ENCODE measurements at places on chromosomes 6 and 20.

DNA sequence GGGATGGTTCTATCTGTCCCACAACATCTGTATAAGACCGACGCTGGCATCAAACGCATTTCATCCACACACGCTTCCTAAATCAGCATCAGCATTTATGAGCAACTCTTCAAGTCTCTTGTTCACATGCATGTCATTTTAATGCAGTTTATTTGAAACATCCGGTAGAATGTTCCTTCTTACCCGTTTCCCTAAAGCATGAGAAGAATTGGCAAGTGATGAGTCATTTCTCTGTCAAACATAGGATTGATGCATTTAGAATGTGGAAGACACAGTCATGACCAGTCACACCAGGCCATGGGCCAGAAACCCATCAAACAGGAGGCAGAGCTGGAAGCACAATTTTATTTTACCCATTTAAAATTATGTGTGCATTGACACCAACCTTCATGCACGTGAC lies 122.8 kb downstream of the UST start:
- DNase-seq = no peak

DNA sequence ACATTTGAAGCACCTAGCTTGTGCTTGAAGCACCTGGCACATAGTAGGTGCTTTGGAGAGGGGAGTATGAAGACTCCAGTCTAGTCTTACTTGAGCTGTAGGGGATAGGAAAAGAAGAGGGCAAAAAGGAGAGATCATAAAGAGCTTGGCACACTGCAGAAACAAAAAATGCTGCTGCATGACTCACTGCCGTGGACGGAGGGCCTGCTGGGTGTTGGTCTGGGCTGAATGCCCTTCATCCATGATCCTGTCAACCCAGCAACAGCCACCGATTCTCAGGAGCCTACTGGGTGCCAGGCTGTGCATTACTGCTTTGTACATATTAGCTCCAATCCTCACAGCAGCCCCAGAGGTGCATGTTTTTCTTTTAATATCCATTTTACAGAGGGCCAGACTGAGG lies 6.0 kb downstream of the PDYN start:
- DNase-seq = no peak

- no peak for DNase-seq
Measured at GRCh38 chr20:34004790-34005457, 11.2 kb downstream of the RALY start.

GRCh38 chr6:43129434-43130194 lies 41.5 kb upstream of the SRF start:
- no peak for DNase-seq

- DNase-seq = no peak
Measured at GRCh38 chr20:50251383-50251748, 60.7 kb downstream of the CEBPB start.

DNA sequence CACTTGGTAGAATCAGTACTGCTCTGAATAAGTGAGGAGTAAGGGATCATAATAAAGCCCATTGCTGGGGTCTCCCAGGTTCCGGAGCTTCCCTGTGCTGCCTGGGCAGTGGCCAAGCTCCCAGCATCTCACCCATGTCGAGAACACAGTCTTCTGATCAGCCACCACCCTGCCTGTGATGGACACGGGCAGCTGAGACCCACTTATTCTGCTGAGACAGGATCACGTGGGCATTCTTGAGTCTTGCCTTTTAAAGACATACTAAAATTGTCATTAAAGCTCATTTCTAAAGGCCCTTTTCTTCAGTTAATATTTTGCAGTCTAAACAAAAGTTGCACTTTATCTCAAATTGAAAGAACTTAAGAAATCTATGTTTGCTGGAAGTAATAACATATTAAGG lies 42.7 kb upstream of the SLC22A2 start:
- DNase-seq = no peak

DNA sequence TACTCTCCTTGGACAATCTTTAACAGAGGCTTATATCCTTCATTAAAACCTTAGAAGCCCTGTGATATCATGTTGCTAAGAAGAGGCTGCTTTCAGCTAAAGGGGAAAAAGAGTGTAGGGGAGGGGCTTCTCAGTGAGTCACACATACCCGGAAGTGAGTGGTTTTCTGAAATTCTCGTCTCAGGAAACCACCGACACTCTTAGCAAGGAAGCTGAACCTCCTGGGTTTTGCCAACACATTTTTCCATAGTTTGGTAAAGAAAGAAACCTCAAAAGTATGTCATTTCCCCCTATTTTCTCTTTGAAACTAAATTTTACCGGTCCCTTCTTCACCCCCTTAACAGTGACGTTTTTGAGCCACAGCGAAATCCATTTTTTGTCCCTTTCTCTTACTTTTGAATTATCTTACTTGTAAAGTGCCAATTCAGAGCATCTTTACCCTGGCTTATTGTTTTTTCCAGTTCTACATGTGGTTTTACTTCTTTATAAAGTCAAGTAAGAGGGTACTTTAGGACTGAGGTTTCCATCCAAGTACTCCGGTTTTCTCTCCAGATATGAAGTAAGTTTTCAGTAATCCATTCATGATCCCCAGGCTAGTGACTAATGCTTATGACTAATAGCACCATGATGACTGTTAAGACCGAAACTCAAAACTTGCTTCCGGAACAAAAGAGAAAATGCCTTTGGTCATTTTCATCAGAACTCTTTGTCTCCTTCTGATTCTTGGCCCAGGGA lies 219.3 kb downstream of the ARHGAP18 start:
- peak; percentile 52 for DNase-seq

GRCh38 chr6:7243179-7243981 lies 69.6 kb downstream of the SSR1 start:
- peak; percentile 60 for DNase-seq

GRCh38 chr6:113187661-113188060 lies 669.5 kb upstream of the MARCKS start:
- no peak for DNase-seq

DNA sequence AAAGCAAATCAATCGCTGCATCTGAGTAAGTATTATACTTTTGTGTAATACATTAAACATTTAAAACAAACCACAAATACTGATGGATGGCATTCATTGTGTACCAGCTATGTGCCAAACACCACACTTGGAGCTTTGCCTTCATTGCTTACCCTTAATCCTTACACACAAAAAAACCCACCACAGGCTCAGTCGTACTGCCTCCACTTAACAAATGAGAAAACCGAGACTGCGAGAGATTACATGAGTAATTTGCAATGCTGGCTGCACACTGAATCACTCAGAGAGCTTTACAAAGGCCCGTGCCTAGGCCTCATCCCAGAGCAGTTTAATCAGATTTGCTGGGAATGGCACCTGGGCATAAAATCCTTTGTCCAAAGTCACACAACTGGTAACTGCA lies 130.5 kb downstream of the EDN1 start:
- DNase-seq = no peak

- no peak for DNase-seq
Measured at GRCh38 chr20:888057-888456, 28.1 kb downstream of the ANGPT4 start.

DNA sequence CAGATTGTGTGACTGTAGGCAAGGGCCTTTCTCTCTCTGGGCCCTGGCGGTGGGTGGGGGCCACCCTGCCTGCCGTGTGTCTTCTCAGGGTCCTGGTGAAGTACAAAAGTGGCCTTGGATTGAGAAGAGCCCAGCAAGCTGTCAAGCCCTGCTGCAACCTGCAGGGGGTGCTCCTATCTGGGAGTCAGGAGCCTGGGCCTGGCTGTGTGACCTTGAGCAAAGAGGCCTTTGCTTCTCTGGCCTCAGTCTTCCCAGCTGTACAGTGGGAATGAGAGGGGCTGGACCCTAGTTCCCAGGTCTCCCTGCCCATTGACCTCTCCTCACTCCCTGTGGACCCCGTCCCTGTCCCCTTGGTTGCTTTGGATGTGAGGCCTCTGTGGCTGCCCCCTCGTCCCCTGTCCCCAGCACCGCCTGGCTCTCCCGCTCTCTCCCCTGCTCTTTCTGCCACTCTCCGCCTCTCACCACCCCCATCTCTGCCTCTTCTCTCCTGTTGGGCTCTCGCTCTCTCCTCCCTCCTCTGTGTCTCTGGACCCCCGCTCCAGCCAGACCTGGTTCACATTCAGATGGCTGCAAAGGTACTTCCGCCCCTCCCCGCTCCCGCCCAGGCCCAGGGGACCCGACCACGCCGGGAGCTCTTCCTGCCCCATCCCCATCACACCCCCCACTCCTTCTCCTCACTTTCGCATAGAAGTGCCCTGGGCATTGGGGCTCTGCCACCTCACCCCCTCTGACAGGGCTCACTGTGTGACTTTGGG lies 46.7 kb downstream of the SRC start:
- no peak for DNase-seq

- no peak for DNase-seq
Measured at GRCh38 chr6:35980991-35981645, 43.3 kb downstream of the SLC26A8 start.

DNA sequence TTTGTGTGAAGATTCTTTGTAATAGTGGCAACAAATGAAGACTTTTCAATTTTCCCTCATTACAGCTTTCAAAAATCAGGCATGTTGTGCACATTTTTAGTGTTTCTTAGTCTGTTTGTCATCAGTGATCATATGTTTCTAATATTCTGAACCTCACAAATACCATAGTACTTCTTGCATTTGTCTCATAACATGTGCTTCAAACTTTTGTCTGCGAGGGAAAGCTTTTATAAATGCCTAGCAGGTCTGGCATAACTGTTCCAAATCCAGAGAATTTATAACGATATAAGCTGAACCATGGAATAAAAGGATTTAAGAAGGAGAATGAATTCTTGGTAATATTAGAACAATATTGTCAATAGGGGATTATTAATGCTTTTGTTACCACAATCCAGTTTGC lies 670.2 kb downstream of the RFPL4B start:
- DNase-seq = no peak

DNA sequence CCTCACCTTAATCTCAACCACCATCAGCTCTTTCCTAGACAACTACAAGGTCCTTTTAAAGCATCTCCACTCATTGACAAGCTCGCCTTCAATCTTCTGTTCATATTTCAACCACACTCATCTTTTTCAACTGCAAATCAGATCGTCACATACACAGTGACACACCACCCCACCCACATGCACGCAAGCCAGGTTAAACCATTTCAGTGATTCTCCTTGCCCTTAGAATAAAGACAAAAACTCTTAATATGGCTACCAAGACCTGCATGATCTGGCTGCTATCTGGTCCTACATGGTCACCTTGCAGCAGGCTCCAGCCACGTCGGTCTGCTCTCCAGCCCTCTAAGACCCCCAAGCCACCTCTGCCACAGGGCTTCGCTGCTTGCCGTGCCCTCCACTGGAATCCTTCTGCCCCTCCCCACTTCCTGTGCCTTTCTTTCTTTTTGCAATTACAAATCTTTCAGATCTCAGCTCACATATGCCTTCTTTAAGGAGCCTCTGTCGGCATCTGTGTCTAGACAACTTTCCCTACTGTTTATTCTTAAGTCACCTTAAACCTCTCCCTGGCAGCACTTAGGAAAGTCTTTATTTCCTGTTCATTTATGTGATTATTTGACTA lies 507.3 kb upstream of the ARID1B start:
- no peak for DNase-seq

DNA sequence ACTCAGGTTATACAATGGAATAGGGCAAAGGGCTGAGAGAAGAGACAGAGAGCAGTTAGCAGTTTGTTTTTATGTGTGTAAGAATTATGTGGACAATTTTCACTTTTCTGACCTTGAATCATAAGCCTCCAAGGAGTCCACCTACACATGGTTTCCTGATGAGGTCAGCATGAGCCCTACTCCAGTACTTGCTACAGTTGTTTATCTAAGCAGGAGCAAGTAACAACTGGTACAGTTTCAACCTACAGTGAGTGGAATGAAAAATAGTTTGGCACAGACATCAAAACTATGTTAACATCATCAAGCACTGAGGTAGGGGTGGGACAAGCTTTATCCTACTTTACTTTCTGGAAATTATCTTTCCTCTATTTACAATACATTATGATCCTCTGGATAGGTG lies 426.7 kb upstream of the ID4 start:
- no peak for DNase-seq

DNA sequence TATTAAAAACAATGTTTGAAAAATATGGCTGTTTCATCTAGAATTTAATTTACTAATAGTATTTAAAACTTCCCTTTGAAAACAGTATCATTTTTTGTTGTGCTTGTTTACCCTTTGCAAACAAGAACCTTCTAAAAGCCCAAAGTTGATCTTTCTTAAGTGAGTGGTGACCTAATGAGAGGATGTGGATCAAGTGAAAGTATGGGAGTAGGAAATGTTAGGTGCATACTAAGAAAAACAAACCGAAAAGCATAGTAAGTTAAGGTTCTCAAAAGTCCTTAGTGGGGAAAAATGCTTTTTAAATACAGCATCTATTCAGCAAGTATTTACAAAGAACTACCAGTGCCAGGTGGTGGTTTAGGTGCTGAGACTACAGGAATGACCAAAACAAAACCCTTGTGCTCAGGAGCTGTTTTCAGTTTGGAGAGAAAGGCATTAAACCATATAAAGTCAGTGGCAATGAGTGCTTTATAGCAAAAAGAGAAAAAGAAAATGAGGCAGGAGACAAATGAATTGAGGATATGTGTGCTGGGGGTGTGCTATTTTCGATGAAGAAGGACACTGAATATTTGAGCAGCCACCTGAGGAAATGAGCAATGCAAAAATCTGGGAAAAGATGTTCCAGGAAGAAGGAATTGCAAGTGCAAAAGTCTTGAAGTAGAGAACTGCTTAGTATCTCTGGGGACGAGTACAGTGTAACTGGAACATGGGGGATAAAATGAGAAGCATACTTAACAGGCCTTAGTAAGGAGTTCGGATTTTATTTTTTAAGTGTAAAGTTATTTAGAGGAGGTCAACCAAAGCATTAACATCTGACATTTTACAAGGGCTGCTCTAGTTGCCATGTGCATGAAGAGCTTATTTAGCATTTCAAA lies 24.0 kb downstream of the RNF146 start:
- no peak for DNase-seq

- peak; percentile 4 for DNase-seq
Measured at GRCh38 chr6:71982389-71982788, 96.0 kb downstream of the RIMS1 start.

DNA sequence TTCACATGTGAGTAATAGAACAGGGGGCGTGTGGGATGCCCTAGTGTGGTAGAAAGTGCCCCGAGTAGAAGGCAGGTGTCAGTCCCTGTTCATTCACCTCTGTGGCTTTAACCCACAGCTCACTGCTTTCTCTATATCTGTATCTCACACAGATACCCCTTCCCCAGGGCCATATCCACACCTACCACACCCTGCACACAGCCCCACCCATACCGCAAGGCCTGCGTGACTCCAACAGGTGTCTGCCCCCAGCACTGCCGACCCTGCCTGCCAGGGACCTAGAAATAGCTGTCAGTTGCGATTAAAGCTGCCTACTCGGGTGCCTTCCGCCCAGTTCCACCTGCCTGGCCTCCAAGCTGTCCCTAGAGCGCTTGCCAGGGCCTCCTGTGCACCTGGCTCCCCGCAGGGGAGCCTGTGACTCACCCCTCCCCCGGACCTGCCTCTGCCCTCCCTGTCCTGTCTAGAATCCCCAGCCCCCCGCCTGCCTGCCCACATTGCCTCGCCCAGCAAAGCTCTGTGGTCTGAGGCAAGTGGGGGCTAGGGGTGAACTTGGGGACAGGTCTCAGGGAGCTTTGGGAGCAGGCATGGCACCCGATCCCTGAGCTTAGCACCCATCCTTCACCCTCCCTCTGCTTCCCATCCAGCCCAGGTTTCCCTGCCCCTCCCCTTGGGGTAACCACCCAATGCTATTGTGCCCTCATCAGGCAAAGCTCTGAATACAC lies 38.3 kb upstream of the ID1 start:
- no peak for DNase-seq

Measured in GM18507 (cell line).